Endothelial cell (in vitro differentiated cells): ENCODE measurements at places on chromosomes 5 and 9. TPM values are rescaled to one million over a fixed set of nuclear protein-coding genes. Genes with fewer than 3 reads are reported as not detected.

Gene GGTA1
- 19.7 TPM for total RNA-seq

Gene NTRK2
- not detected for total RNA-seq

Gene PDE4D
- 9.4 TPM for total RNA-seq

Gene LRRTM2
- not detected for total RNA-seq

Gene TERT
- total RNA-seq = 0.28 TPM

Gene CENPK
- total RNA-seq = 28.9 TPM

Gene STPG3
- not detected for total RNA-seq

GRCh38 chr9:106829666-106830408 is 33.1 kb upstream of the ZNF462 start:
- no peaks in the 10 kb centered on the region for H3K4me1 ChIP-seq
- H3K4me3 ChIP-seq = no peak overlapping the region
- H3K27ac ChIP-seq = no peak overlapping the region
- H3K36me3 ChIP-seq = no peaks in the 10 kb centered on the region
- no peak for DNase-seq

- DNase-seq = no peak
- H3K4me1 ChIP-seq = no peaks in the 10 kb centered on the region
- H3K4me3 ChIP-seq = no peak overlapping the region
- H3K27me3 ChIP-seq = no peaks in the 10 kb centered on the region
Measured at GRCh38 chr5:107011605-107012004, 659.1 kb downstream of the EFNA5 start.

DNA sequence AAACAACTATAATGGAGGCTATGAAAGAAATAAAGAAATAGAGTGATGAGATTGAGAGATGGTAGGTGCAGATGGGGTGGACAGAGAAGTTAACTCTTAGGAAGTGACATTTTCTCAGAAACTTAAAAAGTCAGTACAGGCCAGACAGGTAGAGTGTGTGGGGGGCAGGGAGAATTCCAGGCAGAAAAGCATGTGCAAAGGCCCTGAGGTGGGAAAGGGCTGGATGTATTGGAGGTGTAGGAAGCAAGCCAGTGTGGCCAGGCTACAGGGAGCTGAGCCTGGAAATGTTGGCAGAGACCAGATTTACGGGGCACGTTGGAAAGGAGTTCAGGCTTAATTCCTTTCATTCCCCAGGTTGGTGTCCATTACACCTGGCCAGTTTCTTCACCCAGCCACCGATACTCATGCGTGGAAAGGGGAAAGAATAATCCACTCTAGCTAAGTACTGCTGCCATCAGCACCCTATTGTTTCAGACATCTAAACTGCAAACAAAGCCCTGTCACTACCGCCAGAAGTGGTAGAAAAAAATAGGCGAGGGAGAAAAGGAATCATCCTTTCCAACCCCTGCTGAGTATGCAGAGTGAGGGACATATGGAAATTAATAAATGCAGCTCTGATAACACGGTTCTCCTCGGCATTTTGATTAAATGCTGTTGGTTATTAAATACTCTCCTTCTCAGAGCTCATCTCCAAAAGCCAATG is 116.8 kb upstream of the GPR151 start:
- H3K4me3 ChIP-seq = no peak overlapping the region
- H3K36me3 ChIP-seq = no peaks in the 10 kb centered on the region
- no peak overlapping the region for H3K27ac ChIP-seq
- H3K27me3 ChIP-seq = peaks cover 4% of the 10 kb centered on the region

GRCh38 chr9:105126226-105126625 is 118.2 kb upstream of the SLC44A1 start:
- H3K4me3 ChIP-seq = no peak overlapping the region
- peak overlapping the region; percentile 94 for H3K27ac ChIP-seq
- H3K4me1 ChIP-seq = peaks cover 50% of the 10 kb centered on the region
- peak; percentile 9 for DNase-seq

DNA sequence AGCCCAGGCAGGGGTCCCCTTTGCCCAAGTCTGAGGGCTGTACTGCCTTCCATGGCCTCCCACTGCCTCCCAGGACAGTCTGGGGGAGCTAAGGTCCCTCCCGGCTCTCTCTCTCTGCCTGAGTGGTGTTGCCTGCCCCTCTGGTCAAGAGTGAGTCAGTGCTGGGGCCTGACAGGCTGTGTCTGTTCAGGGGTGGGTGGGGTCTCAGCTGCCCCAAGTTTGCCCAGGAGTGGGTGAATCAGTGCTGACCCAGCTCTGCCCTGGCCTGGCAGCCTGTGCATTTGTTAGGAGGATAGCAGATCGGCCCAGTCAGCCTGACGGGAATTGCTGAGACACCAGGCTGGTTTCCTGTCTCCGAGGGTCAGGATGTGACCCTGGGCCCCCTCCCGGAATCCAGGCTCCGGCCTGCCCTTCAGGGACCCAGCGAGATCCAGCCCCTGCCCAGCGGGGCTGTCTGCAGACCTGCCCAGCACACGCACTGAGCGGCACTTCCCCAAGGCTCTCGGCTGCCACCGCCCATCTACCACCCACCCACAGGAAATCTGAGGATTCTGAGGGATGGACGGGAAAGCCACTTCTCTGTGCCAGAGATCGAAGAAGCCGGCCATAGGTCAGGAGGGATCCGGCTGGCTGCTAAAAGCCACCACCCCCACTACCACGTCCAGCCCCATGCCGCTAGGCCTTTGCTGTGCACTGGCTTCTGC is 15.9 kb downstream of the ENG start:
- peaks cover 7% of the 10 kb centered on the region for H3K27me3 ChIP-seq
- H3K36me3 ChIP-seq = peaks cover 24% of the 10 kb centered on the region
- H3K27ac ChIP-seq = peak overlapping the region; percentile 95
- peak; percentile 69 for DNase-seq
- H3K4me3 ChIP-seq = no peak overlapping the region

DNA sequence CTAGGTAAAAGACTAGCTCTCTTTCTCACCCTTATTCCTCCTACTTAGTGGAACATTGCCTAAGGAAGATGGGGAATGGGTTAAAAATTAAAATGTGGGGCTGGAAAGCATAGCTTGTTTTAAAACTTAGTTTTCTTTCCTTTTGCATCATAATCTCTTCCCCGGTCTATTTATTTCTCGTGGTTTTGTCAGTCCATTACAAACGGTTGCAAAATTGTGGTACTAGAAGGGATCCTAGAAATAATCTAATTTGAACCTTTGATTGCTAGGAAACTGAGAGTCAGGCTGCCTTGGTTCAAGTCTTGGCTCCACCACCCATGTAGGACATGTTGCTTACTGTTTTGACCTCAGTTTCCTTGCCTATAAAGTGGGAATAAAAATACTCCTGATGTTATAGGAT is 1.3 kb downstream of the IL31RA start:
- DNase-seq = no peak
- no peaks in the 10 kb centered on the region for H3K36me3 ChIP-seq
- peaks cover 11% of the 10 kb centered on the region for H3K4me1 ChIP-seq
- no peaks in the 10 kb centered on the region for H3K27me3 ChIP-seq

GRCh38 chr9:127979333-127980059 is 1.3 kb downstream of the EEIG1 start:
- no peak for DNase-seq
- peaks cover 21% of the 10 kb centered on the region for H3K4me1 ChIP-seq

DNA sequence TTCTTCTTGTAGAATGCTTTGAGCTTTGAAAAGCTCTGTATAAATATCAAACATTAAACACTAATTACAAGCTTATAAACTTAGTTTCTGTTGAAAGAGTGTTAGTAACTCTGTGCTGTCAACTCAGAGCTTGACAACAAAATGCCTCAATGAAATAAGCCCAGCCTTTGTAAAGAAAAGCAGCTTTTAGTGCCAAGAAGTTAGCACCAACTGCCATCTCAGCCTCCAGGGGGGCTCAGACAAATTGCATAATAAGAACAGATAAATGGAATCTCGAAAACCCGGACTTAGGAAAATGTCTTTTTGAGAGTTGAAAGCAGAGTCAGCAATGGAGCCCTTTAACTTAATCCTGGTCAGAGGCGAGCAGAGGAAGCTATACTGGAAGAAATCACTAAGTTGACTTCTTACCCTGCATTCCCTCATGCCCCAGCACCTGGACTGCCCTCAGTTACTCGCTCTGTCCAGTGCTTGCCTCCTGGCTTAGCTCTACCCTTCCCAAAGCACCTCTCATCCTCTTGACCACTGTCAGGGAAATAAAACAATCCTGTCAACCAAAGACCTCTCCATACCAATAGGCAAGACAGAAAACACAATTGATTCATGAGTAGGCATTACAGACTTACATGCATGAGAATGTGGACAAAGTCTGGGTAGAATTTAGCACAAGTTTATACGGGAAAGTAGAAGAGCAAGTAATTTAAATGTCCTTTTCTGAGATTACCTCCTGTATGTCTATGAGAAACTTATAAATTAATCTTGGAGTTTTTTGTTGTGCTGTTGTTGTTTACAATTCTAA is 352.7 kb downstream of the ZNF608 start:
- H3K36me3 ChIP-seq = peaks cover 8% of the 10 kb centered on the region
- H3K27me3 ChIP-seq = no peaks in the 10 kb centered on the region
- no peak overlapping the region for H3K27ac ChIP-seq
- DNase-seq = no peak
- no peak overlapping the region for H3K4me3 ChIP-seq

DNA sequence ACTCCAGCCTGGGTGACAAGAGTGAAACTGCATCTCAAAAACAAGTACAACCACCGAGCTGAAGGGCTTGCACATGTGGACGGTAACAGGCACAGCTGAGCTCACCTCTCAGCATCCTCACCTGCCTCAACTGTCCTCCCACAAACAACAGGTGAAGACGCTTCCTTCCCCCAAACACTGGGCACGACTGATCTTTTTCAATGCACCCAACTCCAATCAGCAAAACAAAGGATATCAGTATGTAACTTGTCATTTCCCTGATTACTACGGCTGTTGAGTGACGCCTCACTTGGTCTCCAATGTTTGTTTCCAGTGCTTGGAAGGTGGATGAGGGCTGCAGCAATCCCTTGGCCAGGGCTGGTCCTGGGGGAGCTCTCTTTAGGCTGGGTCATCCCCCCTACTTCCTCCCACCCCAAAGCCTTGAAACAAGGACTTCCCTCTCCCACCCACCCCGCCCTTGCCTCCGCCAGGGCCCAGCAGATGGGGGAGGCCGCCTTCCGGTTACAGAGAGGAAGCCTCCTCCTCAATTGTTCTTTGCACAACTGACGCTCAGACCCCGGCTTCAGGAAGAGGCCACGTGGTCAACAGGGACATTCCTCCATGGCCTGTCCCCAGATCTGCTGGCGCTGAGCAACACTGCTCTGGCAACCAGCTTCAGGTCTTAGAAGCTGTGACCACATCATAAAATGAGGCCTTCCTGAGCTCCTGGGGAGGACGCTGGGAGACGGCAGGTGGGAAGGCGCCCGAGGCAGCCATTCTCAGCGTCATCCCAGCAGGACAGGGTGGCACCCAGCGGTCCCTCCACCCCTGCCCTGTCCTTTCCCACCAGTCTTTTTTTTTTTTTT is 5.9 kb downstream of the FAM78A start:
- peak overlapping the region; percentile 71 for H3K4me3 ChIP-seq
- H3K27ac ChIP-seq = peak overlapping the region; percentile 94
- peaks cover 67% of the 10 kb centered on the region for H3K4me1 ChIP-seq
- peaks cover 6% of the 10 kb centered on the region for H3K27me3 ChIP-seq
- H3K36me3 ChIP-seq = peaks cover 17% of the 10 kb centered on the region
- DNase-seq = peak; percentile 60
